ENCODE measurements at places on chromosomes 11 and 22. TPM values are rescaled to one million over a fixed set of nuclear protein-coding genes. Genes with fewer than 3 reads are reported as not detected.

Gene TTLL12
- total RNA-seq = 62.5 TPM

Gene C1QTNF4
- 2.1 TPM for total RNA-seq

Gene MS4A7
- total RNA-seq = 3.7 TPM

Gene ANO5
- 6.0 TPM for total RNA-seq

Gene FAM83F
- 28.6 TPM for total RNA-seq

Gene GPHA2
- total RNA-seq = not detected

Gene SLC7A4
- total RNA-seq = 53.9 TPM

Gene MUC5B
- total RNA-seq = 0.18 TPM

Gene RAB38
- 7.6 TPM for total RNA-seq

Gene DBX1
- not detected for total RNA-seq

Data from prostate gland (tissue), 2 donors.